Fibroblast of skin of left quadriceps (primary cell): ENCODE measurements at places on chromosomes 5 and 9.

GRCh38 chr5:150779397-150780186 is 1.0 kb downstream of the SMIM3 start:
- DNase-seq: no peak

DNA sequence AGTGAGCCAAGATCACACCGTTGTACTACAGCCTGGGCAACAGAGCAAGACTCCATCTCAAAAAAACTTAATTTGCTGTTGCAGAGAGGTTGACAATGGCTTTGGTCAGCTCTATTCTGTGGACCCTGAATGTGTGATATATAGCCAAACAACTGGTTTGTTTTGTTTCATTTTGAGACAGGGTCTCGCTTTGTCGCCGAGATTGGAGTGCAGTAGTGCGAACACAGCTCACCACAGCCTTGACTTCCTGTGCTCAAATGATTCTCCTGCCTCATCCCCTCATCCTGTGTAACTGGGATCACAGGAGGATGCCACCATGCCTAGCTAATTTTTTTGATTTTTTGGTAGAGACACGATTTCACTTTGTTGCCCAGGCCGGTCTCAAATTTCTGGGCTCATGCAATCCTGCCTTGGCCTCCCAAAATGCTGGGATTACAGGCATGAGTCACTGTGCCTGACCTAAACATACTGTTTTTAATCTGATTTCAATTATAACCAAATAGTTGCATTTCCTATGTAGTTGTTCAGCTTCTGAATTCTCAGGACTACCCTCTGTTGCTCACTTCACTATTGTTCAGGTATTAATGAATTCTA is 9.8 kb downstream of the RNF183 start:
- peak; percentile 53 for DNase-seq

DNA sequence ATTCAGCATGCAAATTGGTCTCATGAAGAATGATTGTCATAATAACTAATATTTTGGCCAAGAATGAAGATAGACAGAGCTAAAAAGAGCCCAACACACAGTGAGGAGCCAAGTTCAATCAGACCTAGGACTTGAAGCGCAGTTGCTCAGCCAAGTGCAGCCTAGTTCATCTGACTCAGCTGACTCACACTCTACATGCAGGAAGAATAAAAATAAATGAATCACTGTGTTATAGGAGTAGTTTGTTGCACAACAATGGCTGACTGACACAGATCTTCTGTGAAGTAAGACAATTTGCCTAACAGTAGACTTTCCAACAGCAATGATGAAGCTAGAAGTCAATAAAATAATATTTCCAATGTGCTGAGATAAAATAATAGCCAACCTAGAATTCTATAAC is 261.5 kb downstream of the CEMIP2 start:
- DNase-seq: peak; percentile 24

DNA sequence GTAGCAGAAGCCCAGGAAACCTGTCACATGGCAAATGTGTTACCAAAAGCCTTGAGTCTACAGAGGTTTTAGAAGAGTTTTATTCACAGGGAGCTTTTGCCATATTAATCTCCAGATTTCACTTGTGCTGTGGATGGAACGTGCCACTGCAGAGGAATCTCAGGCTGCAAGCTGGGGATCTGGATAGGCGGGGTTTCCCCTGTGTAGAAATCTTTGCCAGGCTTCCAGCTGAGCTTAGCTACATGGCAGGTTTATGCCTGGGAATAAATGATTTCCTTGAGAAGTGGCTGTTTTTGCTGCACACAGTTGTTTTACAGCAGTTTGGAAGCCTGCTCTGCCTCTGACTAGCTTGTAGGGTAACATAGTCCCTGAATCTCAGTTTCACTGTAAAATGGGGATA is 224.6 kb upstream of the PLPPR1 start:
- no peak for DNase-seq

- DNase-seq: peak; percentile 90
Observed at GRCh38 chr5:4572311-4573100, 567.6 kb upstream of the ADAMTS16 start.

- DNase-seq: no peak
Observed at GRCh38 chr9:71602652-71603051, 165.7 kb downstream of the CEMIP2 start.

- DNase-seq: peak; percentile 68
Observed at GRCh38 chr5:127813633-127814587, 110.7 kb downstream of the CCDC192 start.

GRCh38 chr9:77215874-77216273 is 38.5 kb downstream of the VPS13A start:
- DNase-seq: no peak

- DNase-seq: no peak
Observed at GRCh38 chr5:3237276-3237868, 358.3 kb upstream of the IRX1 start.

DNA sequence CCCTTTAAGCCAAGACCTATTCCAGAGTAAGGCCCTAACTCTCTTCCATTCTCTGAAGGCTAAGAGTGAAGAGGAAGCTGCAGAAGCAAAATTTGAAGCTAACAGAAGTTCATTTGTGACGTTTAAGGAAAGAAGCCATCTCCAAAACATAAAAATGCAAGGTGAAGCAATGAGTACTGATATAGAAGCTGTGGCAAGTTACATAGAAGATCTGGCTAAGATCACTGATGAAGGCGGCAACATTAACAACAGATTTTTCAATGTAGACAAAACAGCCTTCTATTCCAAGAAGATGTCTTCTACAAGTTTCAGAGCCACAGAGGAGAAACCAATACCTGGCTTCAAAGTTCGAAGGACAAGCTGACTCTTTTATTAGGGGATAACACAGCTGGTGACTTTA is 1143.4 kb downstream of the CDH12 start:
- DNase-seq: no peak

GRCh38 chr9:444528-444927 is 229.9 kb downstream of the DOCK8 start:
- no peak for DNase-seq

DNA sequence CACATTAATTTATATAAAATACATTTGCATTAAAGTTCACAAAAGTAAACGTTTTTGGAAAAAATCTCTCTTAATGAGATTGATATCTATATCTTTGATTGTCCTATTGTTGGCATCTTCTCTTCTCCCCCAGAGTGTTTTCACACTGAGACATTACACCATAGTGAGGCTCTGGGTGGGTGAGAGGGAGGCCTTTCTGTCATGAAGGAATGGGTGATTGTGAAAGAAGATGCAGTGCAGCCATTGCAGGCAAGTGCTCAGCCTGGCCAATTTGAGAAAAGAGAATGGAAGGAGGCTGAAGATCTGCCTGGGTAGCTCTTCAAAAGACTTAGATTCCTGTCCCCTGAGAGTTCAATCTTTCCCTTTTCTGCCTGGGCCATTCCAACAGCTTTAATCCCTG is 140.8 kb downstream of the SLC12A2 start:
- DNase-seq: no peak

DNA sequence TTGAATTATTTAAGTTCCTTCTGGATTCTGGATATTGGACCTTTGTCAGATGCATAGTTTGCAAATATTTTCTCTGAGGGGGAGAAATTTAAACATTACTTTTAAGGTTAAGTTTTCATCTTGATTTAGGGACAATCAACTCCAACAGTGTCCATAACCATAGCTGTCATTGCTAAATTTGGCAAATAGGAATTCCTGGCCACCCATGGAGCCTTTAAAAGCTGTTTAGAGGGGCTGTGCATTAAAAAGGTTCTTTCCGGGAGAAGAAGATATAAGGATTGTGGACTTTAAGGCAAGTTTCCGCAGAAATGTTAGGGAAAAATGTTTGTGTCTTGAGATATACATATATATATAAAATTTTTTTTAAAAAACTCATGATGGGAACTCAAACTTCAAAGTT is 339.7 kb downstream of the ADAMTS6 start:
- no peak for DNase-seq

DNA sequence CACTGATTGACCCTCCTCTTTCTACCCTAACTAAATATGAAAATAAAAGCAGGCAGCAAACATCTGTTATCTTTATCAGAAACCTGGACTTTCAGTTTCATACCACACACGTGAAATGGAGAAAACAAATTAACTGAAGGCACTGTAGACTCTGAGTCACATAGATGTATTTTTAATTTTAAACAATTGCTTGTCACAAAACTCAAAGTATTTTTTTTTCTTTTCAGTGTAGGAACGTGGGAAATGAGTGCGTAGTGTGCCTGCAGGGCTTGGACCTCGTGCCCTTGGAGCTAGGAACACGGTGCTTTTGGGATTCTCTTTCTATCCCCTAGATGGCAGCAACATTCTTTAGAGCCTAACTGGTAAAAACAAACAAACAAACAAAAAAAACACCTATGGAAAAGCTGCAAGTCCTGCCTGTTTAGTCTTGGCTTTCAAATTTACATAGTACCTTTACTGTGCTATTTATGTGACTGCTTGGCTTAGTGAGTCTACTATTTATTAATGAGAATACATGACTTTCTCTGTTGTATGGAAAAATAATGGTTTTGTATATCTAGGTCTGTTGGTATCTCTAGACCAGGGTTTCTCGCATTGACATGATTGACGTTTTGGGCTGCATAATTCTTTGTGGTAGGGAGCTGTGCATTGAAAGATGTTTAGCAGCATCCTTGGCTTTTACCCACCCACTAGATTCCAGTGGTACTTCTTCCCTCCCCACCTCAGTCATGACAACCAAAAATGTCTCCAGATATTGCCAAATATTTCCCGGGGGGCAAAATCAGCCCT is 16.8 kb upstream of the ACTBL2 start:
- DNase-seq: no peak

GRCh38 chr5:178113141-178113787 is at the start of gene N4BP3:
Gene N4BP3 (plus strand): TSS chr5:178113532. CDS start chr5:178119584, 6,052 bp downstream.
- DNase-seq: no peak

DNA sequence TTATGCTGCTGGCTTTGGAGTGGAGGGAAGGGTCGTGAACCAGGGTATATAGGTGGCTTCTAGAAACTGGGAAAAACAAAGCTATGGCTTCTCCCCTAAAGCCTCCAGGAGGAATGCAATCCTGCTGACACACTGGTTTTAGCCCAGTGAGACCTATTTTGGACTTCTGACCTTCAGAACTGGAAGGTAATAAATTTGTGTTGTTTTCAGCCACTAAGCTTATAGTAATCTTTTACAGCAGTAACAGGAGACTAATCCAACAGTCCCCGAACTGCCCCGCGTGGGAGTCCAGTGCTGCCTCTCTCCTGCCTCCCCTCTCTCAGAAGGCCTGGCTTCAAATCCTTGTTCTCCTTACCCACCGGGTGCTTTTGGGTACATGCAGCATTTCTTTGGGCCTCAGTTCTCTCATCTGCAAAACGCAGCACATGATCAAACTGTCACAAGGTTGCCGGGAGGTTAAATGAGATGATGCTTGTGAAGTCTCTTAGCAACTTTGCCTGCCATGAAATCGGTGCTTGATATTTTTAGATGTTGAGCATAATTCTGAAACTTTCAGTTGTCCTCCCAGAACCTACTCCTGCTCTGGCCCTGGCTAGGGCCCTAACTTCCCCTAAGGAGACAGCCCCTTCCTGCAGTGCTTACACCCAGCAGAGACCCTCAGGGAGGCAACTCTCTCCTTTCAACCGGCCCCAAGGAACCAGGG is 127.3 kb upstream of the BOD1 start:
- no peak for DNase-seq

GRCh38 chr5:102211165-102211564 is 84.9 kb downstream of the SLCO4C1 start:
- no peak for DNase-seq

DNA sequence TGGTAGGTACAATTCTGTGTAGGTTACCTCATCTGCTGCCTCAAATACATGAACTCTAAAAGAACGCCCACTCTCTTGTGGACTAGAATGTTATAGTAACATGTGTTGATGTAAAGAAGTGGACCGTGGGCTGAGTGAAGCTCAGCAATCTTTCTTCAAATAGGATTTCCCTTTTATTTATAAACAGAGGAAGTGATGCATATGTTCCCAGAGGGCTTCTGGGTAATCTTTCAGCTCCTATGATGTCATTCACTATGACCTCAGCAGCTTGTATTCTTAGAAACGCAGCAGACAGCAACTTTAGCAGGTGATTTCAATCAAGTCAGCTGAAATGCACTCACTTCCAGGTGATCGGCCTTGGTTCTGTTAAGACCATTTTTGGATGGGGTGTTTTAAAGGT is 14.4 kb downstream of the F2RL2 start:
- no peak for DNase-seq

DNA sequence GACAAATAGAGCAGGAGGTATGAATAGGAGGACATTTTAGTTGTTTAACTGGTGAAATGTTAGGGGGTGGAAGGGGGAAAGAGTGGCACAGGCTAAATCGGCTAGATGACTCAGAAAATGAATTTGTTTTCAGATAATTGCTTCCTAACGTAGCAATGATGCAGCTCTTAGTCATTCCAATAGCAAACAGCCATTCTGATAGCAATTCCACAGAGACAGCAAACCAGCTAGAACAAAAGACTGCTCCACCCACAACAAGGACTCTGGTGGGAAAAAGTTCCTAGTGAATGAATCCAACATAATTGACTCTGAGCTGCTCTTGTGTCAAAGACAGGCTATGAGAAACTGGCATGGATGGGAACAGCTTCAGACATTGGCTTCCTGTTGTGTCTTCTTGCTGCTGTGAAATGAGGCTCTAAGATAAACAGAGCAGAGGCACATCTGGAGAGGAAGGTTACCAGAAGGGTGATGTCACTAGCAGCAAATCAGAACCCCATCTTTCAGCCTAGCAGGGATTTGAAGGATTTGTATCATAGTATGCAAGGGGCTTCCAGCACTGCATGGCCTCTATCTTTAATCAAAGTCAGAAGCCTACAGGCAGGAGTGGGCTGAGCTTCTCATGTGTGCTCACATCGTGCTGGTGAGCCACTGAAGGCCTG is 28.1 kb upstream of the F2RL1 start:
- DNase-seq: peak; percentile 92

DNA sequence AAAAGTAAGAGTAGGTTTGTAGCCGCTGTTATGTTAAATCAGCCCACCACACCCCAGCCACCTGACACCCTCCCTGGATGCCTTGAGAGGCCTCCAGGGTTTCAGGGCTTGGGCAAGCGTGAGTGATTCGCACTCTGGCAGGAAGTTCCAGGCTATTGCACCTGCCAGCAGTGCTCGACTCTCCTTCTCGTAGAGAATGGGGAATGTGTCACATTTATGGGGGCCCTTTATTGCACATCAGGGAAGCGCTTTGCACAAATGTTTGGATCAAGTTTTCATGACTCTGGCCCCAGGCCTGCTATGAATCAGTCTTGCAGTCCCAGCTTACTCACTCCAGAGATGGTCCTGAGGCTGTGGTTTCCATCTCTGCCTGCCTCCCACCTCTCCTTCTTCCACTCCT is 66.1 kb upstream of the ADRA1B start:
- peak; percentile 31 for DNase-seq

GRCh38 chr9:737400-738120 is 103.9 kb upstream of the DMRT1 start:
- DNase-seq: no peak
